ENCODE measurements at places on chromosomes 5 and 9.

DNA sequence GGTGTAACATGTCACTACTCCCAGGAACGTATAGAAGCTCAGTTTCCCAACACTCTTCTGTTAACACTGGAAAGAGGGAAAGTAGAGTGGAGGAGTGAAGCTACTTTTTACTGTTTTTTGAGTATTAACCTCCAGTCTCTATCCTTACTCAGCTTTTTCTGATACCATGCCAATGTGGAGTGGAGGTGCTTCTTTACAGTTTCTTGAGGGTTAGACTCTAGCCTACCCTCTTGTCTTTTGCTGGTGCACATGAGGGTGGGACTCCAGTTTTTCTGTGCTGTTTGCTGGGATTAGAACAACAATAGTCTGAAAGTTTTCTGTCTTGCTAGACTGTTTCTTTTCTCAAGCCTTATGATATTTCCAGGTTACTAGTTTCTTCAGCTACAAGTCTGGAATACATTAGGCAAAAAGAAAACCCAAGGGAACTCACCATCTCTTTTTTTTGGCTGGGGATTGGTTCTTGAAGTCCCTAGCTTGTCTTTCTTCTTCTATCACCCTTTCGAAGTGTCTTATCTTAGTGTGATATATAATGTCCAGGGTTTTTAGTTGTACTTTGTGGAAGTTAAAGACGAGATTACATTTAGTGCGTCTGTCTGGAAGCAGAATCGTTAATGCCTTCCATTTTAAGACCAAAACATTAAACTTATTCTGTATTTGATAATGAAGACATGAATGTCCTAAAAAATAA lies 35.9 kb downstream of the PRR16 start:
- no peak overlapping the region for H3K27ac ChIP-seq
- DNase-seq = no peak
- H3K4me1 ChIP-seq = no peaks in the 10 kb centered on the region

DNA sequence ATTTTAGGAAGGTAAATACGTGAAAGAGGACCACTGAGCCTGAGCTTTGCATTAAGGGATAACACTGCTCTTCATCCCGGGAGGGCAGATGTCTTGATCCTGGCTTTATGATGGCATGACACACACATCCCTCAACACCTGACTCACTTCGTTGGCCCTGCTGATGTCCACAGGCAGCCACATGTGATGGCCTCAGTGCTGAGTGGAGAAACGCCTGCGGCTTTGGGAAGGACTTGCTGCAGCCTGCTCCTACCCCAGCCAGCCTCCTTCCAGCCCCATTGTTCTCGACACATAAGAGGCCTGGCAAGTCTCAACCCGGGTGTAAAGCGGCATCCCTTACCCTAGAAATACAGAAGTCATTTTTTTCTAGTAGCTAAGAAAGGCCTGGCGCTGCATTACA lies 169.0 kb downstream of the SYK start:
- H3K36me3 ChIP-seq = no peaks in the 10 kb centered on the region
- H3K27ac ChIP-seq = no peak overlapping the region
- H3K27me3 ChIP-seq = no peaks in the 10 kb centered on the region
- no peaks in the 10 kb centered on the region for H3K4me1 ChIP-seq
- H3K4me3 ChIP-seq = no peak overlapping the region

DNA sequence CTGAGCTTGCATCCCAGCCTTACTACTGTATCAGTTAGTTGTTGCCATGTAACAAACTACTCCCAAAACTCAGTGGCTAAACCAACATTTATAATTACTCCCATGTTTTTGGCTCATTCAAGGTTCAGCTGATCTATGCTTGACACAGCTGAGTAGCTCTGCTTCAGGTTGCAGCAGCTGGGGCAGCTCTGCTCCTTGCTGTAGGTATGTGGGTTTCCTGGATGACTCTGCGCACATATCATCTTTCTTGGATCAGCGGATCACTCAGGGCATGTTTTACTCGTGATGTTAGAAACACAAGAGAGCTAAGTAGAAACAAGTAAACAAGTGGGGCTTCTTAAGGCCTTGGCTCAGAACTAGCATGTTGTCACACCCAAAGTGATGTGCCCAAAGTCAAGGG lies 15.1 kb downstream of the TEK start:
- H3K4me3 ChIP-seq = no peak overlapping the region
- no peak overlapping the region for H3K27ac ChIP-seq
- no peaks in the 10 kb centered on the region for H3K27me3 ChIP-seq

DNA sequence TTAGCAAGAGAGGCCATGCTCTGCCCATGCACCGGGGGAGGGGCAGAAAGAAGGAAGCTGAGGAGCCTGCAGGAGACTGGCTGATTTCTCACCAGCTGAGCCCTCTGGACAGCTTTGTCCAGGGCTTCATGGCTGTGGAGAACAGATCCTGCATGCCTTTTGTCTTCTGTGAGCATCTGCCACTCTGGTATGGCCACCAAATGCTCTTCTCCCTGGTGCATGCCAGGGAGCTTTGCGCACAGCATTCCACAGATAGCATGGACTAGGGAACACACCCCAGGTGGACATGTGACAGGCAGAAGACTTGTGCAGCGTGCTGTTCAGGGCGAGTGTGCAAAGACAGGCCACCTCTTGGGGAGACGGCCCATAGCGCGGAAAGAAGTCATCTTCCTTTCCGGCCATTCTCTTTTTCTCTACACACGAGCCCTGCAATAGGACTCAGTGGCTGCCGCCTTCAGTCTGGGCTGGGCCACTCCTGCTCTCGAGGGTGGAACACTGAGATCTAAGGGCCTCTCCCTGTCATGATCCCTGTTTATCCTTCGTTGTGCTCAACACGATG lies 56.7 kb downstream of the GADD45G start:
- H3K36me3 ChIP-seq = no peaks in the 10 kb centered on the region
- peak overlapping the region; percentile 85 for H3K27ac ChIP-seq
- no peaks in the 10 kb centered on the region for H3K27me3 ChIP-seq
- H3K4me3 ChIP-seq = peak overlapping the region; percentile 4

DNA sequence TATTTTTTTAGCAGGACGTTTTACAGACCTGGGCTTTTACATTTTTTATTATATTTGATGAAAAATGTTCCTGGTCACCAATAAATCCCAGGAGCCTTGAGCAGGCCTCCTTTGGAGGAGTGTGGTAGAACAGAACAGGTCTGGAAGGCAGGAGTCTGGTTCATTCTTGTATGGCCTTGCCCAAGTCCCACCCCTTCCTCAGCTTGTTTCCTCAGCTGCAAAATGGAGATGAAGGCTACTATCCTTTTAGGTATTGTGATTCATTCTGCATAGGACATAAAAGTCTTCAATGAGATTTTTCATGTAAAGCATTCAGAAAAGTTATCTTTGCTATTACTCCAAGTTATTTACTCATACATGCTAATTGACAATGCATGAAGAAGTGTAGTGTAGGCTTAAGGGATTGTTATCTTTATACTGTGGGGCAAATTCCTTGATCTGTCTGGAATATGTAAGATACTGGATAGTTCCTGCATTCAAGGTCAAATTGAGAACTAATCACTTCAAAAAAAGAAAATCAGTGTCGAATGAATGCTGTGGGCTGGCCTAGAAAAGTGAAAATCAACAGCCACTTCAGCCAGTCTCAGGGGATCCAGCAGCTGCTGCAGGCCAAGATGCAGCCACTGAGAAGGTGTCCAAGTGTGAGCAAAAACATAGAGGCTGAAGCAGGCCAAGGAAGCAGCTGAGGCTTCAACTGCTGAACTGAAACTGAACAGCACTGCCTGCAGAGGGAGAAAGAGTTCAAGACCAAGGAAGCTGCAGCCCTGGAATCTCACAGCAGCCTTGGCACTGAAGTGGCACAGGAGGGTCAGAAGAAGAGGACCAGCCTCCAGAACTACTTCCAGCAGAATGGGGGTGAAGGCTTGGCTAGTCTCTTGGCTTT lies 15.5 kb upstream of the SLC36A3 start:
- no peak overlapping the region for H3K4me3 ChIP-seq
- no peaks in the 10 kb centered on the region for H3K27me3 ChIP-seq
- H3K4me1 ChIP-seq = no peaks in the 10 kb centered on the region
- no peak for DNase-seq
- no peak overlapping the region for H3K27ac ChIP-seq

All from upper lobe of left lung (tissue), 6 donors.